Parietal lobe (tissue), 2 donors: ENCODE measurements at places on chromosomes 16 and 17. TPM values are rescaled to one million over a fixed set of nuclear protein-coding genes. Genes with fewer than 3 reads are reported as not detected.

NR1D1 gene
- total RNA-seq, result 1.9 TPM

WNK4 gene
- not detected for total RNA-seq

RPL38 gene
- total RNA-seq, result 1,198 TPM

PRSS36 gene
- 0.31 TPM for total RNA-seq

HOXB3 gene
- not detected for total RNA-seq

KRTAP1-1 gene
- total RNA-seq, result not detected

PIK3R6 gene
- total RNA-seq, result 0.94 TPM

KRTAP4-4 gene
- total RNA-seq, result not detected

COX6A2 gene
- total RNA-seq, result not detected

HOXB4 gene
- not detected for total RNA-seq

CRHR1 gene
- 16.6 TPM for total RNA-seq

HAS3 gene
- 9.7 TPM for total RNA-seq
